ENCODE measurements at places on chromosomes 3 and 15.

GRCh38 chr15:71810256-71811035, at the start of gene NR2E3:
NR2E3 (plus strand) TSS chr15:71810554; CDS start chr15:71810744, 190 bp downstream.
- peak; percentile 68 for DNase-seq

GRCh38 chr3:28103861-28104260, 137.6 kb upstream of the CMC1 start:
- no peak for DNase-seq

DNA sequence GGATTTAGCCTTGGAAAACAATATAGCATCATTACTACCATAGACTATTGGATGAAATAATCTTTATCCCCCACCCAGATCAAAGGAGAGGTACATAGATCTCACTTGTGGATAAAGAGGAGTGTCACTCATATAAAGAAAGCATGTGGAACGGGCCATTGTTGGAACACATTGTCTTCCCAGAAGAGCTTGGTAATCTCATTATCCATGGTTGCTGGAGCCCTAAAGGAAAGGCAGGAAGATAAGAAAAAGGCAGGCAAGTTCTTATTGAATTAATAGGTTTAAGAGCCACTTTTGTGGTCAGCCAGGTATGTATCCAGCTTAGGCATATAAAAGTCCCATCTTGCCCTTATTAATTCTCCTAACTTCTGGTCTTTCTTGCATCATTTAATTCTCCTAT, 659.1 kb downstream of the GRM7 start:
- DNase-seq, result no peak

DNA sequence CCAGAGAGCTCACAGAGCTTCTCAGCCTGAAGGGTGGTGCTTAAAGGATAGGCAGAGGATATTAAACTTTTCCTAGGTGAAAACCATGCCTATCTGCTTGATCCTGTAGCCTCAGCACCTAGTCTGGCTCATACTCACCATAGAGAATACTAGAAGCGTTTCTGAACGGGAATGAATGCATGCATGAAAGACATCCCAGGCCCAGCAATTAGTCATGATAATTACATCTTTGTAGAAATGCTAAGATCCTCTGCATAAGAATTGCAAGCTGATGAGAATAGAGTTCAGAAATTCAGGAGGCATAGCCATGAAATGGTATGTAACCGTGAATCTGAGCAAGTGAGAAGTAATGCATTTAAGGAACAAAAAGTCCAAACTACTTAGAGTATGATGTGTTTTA, 5.9 kb upstream of the TMEM108 start:
- DNase-seq, result no peak

- DNase-seq, result no peak
Observed at GRCh38 chr3:102269406-102269805, 165.4 kb upstream of the ZPLD1 start.

GRCh38 chr3:106473576-106474475, 605.0 kb upstream of the CBLB start:
- DNase-seq, result no peak

DNA sequence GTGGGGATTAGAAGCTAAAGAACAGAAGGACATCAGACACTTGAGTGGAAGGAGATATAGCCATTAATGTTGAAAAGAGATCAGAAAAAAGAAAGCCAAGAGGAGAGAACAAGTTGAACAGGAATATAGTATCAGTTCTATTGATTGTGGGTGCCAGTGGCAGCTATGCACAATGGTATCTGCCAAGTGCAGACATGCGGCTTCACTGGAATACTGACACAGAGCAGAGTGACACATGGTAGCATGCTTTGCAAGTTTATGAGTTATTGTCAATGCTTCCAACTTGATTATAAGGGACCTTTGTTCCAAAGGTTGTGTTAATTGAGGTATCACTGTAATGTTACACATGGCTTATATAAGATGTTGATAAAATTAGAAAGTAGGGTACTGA, 42.0 kb upstream of the TP63 start:
- no peak for DNase-seq

- DNase-seq, result peak; percentile 97
Observed at GRCh38 chr3:73419179-73419803, 205.4 kb downstream of the PDZRN3 start.

DNA sequence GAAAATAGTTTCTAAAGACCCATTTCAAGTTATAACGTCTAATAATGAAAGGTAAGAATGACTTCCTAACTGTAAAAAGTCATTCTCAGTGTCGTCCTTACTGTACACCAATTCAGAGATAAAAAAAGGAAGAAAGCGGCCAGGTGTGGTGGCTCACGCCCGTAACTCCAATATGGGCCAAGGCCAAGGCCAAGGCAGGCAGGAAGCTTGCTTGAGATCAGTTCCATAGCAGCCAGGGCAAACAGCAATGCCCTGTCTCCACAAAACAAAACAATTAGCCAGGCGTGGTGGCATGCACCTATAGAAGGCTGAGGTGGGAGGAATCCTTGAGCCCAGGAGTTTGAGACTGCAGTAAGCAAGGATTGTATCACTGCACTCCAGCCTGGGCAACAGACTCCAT, 31.9 kb downstream of the UBXN7 start:
- no peak for DNase-seq

GRCh38 chr3:183987000-183987600, 30.6 kb downstream of the ABCC5 start:
- peak; percentile 46 for DNase-seq

GRCh38 chr3:195905970-195906864, 2.1 kb downstream of the TNK2 start:
- DNase-seq, result peak; percentile 8

- DNase-seq, result peak; percentile 5
Observed at GRCh38 chr3:58691997-58692396, 25.4 kb upstream of the FAM3D start.

DNA sequence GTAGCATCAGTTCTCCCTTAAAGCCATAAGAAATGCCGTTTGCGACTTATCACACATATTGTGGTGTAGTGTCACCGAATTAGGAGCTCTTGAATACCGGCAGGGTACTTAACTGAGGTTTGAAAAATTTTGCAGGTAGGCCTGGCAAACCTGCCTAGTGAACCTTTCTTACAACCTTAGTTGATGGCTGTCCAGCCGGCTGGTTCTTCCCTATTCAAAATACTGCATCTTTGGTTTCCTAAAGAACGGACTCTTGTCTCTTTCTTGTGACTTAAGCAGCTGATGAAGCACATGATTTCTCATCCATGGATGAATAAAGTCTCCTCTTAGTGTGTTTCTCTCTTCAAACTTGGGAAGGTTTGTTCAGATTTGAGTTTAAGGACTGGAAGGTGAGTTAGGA, 1.5 kb downstream of the RAB7A start:
- peak; percentile 16 for DNase-seq

- no peak for DNase-seq
Observed at GRCh38 chr3:141476033-141476432, 10.8 kb upstream of the RASA2 start.

GRCh38 chr3:188205992-188206416, 52.0 kb downstream of the LPP start:
- DNase-seq, result peak; percentile 57

DNA sequence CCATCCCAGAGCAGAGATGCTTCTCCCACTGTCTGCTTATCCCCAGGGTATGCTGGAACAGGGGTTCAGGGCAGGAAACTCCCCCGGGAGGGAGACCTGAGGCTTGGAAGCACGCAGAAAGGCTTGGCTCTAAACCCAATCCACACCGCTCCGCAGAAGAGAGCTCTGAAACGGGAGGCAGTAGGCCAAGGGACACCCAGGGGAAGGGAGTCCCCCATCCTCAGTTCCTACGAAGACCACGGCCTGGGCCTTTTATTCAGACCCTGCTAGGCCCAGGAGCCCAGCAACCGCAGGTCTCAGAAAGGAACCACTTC, 1.8 kb upstream of the HAPLN3 start:
- DNase-seq, result no peak

DNA sequence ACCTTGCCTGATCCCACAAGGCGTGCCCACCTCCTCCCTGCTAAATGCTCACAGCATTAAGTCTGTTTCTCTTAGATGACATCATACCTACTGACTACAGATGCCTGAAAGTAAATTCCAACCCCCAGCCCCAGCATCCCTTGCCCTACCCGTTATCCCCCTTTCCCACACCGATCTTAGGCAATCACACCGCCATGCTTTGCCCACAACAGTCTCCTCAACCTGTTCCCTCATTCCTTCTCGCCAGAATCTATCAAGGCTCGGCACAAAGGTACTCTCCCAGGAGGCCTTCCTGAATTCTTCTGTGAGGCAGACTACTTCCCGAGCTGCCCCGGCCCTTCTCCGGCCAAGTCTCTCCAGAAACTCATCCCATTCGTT, 789 bp upstream of the SEC61A1 start:
- DNase-seq, result peak; percentile 52

GRCh38 chr3:104646196-104646595, 720.5 kb upstream of the ALCAM start:
- no peak for DNase-seq

GRCh38 chr3:43755516-43756200, 64.9 kb downstream of the ABHD5 start:
- DNase-seq, result no peak

DNA sequence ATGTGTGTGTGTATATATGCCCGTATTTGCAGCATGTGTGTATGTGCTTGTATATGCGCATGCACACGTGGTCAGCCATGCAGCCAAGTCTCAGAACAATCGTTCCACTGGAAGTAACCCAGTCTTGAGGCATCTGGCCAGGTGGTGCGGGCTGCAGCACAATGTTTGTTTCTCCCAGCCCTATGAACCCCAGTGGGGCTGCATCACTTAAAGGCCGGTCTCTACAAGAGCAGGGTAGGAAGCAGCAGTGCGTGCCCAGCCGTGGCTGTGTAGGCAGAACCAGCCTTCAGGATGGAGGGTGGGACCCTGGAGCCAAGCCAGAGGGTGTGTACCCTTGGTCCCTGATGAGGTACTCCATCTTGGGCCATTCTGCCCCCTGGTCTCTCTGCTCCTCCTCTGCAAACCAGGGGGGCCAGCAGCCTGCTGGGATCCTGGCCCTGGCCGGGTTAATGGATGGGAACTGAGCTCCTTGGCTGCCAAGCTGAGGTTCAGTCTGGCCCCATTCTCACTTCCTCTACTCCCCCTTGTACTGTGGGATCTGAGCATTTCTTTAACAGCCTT, 11.8 kb downstream of the KLF13 start:
- no peak for DNase-seq

DNA sequence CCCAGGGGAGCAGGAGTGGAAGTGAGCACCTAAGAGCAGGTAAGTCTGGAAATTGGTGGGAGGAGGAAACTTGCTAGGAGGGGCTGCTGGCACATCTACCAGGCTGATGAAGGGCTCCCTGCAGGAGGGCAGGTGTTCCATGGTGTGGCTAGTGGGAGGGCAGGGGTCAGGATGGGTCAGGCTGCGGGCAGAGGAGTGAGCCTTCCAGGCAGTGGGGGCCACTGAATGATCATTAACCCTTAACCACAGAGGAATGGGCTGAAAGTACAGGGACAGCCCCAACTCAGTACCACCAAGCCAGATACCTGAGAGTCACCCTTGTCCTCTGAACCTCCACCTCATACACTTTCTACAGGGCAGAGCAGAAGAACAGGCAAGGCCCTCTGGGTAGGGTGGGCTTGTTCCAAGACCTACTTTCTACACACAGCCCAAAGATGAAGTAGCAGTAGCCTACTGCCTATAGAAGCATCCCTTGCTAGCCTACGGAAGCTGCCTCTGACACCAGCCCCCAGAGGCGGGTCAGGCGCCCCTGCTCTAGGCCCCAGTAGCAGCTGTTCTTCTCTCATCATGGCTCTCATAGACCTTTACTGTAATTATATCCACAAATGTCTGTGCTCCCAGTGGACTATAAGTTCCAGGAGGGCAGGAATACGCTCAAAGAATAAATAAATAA, 4.6 kb downstream of the RAB6B start:
- no peak for DNase-seq

GRCh38 chr3:177145381-177145780, 51.9 kb downstream of the TBL1XR1 start:
- no peak for DNase-seq

- no peak for DNase-seq
Observed at GRCh38 chr15:28942571-28942970, 56.8 kb downstream of the APBA2 start.

GRCh38 chr3:20772869-20773268, 586.9 kb upstream of the SGO1 start:
- DNase-seq, result no peak
